Cortex of kidney (tissue), 1 donor: ENCODE measurements at places on chromosomes 6 and 20.

DNA sequence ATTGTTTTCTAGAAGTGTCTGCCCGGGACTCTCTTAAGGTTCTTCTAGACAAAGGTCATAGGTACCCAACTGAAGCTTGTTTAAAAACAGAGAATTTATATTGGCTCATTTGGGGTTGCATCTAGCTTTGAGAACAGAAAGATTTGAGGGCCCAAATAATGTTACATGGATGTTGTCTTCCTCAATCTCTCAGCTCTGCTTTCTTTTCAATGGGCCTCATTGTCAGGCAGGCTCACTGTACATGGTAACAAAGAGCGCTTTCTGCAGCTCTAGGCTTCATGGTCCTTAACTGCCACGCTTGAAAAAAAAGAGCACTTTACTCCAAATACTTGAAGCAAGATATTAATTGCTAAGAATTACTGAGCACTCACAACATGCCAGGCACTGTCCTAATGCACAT lies 22.2 kb downstream of the NHLRC1 start:
- DNase-seq, result no peak

GRCh38 chr6:17628873-17629272 lies 28.8 kb downstream of the FAM8A1 start:
- DNase-seq, result no peak

GRCh38 chr6:100986921-100987320 lies 105.8 kb upstream of the ASCC3 start:
- no peak for DNase-seq

DNA sequence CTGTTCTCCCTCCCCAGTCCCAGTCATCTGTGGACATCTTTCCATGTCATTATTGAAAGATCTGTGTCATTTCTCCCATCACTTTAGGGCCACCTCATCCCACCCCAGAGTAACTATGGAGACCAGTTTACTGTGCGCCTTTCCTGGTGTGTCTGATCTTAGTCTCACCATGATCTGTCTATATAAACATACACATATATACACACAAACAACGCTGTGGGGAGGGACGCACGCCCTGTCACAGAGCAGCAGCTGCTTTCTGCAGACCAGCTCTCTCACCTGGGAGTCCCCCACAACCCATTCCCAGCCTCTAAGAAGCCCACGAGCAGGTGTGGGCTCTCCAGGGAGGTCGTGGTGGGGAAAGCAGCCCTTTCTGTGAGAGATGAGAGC lies 68.1 kb upstream of the TOX2 start:
- DNase-seq, result no peak

- DNase-seq, result no peak
These were observed 10.5 kb downstream of the ENTPD6 start for GRCh38 chr20:25206063-25206403.

GRCh38 chr6:53651764-53652401 lies 13.7 kb downstream of the KLHL31 start:
- peak; percentile 17 for DNase-seq

DNA sequence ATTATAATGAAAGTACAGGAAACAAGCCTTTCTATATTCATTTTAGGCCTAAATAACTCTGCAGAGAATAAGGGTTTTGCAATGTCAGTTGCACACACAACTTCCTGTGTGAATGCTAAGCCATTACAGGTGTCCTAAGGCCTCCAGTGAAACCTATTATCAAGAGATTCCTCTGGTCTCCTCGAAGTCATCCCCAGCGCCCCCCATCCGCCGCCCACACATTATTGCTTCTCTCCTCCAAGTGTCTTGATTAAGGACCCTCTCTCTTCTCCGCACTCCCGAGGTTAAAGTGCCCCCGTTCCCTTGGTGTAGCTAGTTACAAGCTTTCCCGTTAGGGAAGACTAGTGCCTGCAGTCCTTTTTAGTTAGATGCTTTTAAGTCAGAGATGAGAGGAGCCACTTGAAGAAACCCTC lies 1.3 kb downstream of the HIVEP2 start:
- DNase-seq, result no peak

DNA sequence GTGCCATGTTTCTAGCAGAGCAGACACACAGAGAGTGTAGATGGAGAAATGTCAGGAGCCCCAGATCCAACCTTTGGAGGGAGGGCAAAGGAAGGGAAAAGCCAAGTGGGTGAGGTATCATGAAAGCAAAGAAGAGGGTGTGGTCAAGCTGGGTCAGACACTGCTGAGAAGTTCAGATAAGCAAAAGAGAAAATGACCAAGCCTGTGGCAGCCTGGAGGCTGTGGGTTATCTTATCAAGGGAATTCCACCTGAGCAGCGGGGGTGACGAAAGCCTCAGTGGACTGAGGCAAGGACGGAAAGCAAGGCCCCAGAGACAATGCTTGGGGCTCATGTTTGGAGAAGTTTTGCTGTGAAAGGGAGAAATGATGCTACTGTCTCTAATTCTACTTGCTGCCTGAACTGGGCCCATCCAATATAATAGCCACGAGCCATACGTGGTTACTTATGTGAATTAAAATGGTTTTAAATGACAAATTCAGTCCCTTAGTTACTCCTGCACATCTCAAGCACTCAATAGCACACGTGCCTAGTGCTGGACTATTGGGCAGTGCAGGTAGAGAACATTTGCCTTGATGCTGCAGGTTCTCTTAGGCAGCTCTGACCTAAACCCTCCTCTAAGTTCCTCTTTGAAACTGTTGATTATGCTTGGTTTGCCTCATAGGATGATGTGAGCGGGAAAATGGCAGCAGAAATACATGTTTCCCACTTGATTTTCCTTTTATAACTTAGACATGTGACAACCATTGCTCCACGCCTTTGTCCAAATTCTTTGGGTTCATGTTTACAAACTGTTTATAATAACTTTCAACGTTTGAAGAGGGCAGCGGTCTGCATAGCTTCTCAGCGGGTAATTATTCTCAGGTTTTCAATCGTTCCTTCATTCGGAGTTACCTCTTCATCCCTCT lies 63.7 kb downstream of the SLC22A23 start:
- DNase-seq, result no peak

- DNase-seq, result no peak
These were observed 512.5 kb downstream of the BCKDHB start for GRCh38 chr6:80618953-80619352.

DNA sequence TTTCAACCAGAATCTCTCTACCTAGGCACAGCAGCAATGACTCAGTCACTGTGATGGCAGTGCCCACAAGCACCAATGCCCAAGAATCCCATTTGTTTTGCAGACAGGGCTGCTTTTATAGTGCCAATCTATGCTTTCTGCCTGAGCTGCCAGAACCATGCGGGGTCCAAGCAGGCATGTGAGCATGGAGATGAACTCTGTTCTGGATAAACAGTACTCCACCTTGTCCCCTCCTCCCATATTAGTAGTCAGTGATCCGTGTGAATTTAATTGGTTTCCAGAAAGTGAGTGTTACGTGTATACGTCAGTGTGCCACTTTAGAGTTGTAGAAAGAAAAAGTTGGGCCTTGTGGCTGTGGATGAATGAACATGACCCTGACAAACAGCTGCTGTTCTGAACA lies 79.4 kb downstream of the SASH1 start:
- no peak for DNase-seq

DNA sequence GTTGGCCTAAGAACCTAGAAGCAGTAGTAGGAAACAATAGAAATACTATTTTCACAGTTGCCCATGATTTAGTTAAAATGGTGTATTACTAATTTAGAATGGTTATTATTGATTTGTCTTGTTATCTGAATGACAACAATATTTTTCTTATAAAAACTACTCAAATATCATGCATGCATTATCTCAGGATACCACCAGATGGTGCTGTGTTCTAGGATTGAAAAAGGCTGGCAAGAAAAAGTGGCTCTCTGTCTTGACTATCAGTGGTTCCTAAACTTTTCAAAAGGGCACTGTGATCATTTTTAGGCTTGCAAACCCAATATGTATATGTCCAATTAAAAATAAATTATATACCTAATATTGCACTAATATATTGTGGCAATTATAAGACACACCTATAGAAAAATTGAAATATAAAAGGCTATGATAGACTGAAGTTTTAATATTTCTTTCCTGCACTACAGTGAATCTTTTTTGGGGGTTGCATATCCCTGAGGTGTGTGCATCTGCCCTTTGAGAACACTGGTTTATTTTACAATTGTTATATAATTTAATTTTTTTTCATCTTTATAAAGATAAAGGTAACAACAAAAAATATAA lies 131.7 kb upstream of the MLIP start:
- DNase-seq, result no peak
